ENCODE measurements at places on chromosomes 4 and X. TPM values are rescaled to one million over a fixed set of nuclear protein-coding genes. Genes with fewer than 3 reads are reported as not detected.

DNA sequence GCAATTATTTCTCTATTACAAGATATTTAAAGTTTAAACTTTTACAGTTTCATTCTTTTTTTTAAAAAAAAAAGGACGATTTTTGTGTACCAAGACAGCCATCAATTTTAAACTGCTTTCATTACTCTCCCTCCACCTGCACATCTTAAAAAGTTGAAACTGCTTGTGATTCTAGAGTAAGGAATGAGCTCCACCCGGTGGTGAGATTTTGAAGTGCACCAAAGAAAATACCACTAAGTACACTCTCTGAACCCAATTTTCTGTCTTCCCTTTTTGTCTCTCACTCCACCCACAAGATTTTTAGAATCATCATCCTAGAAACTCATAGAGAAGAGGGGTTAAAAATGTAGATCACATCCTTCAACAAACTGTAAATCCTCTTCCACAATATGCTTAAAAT lies 91.3 kb upstream of the WDR44 start:
- peak; percentile 21 for DNase-seq

- DNase-seq = no peak
These were observed 393.2 kb upstream of the HS3ST1 start for GRCh38 chr4:11821772-11822430.

DNA sequence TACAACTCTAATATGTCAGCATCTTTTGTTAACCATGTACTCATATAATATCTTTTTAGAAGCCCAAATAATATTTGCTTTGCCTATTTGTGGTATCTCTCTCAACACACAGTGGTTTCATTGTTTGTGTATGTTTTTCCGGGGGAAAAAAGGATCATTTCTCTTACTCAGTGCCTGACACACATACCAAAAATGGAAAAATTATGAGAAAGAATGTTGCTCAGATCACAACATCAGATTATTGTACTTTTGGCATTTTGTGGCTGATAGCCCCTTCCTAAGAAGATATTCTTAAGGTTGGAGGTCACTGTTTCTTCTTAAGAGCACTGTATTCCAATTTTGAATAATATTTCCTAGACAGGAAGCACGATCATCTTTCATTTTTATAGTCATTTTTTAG lies 93.6 kb downstream of the PDLIM5 start:
- DNase-seq = no peak

GRCh38 chr4:86554646-86555045 lies 39.5 kb upstream of the PTPN13 start:
- DNase-seq = no peak

GRCh38 chrX:120090208-120090607 lies 12.7 kb upstream of the RHOXF2B start:
- no peak for DNase-seq

DNA sequence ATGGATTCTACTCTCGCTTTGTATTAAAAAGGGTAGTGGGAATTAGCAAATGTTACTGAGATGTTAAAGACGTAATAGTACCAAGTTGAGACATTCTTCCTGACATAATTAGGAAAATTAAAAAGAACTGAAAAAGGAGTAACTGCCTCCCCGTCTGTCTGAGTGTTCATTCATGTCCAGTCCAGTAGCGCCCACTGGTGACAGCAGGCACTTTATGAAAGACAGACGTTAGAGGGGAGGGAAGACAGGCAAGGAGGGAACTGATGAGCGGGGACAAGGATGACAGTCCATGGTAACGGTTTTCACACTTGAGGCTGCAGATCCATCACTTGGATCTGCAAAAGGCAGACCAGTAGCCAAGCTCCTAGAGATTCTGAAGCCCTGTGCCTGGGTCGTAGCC lies 326.7 kb downstream of the STK32B start:
- no peak for DNase-seq

DNA sequence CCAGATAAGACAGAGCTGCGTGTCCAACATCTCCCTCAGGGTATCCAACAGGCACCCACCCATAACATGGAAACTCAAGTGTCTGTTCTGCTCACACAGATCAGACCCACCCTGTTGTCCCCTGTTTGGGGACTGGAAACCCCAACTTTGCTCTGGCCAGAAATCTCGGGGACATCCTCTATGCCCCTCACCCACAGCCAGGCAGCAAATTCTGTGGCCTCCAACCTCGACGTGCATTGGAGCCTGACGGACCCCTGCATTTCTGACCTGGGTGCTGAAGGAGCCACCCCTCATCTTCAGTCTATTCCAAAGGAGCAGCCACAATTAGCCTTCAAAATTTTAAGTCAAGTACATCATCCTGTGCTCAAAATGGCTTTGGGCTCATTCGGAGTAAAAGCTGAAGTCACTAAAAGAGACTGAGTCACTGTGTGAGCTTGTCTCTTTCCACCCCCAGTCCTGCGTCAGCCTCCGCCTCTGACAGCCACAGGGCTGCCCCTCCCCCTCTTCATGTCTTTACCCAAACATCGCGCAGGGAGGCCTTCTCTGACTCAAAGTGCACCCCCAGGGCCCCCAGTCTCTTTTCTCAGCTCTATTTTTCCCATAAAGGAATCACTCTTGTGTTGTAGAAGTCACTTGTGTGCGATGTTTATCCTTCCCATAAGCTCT lies 24.4 kb upstream of the PDE6B start:
- DNase-seq = no peak

DNA sequence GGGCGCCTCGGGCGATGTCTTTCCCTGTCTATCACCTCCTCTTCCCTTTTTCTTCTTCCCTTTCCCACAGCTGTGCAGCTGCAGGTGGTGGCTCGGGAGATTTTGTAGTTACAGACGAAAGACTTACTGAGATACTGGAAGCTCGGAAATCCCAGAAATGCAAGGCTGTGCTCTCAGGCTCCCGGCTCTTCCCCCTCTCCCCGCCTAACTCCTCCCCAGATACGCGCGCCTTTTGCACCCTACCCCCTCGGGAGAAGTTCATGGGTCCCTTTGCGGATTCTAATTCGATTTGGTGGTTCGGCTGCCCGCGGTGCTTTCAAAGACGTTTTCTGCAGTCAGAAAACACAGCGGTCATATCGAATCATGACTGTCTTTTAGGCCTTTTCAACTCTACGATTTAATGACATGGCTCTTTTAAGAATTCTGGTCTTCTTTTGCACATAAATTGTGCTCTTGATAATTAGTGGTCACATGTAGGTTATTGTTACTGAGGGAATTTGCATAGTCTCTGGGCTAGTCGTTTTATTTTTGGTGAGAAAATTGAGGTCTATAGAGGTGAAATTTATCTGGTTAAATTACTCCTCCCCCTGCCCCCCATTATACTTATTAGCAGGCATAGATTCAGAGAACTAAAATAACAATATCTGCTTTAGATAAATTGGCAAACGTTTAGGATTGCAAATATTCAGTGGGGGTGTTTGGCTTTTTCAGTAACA lies 1.6 kb downstream of the SEPTIN11 start:
- no peak for DNase-seq

DNA sequence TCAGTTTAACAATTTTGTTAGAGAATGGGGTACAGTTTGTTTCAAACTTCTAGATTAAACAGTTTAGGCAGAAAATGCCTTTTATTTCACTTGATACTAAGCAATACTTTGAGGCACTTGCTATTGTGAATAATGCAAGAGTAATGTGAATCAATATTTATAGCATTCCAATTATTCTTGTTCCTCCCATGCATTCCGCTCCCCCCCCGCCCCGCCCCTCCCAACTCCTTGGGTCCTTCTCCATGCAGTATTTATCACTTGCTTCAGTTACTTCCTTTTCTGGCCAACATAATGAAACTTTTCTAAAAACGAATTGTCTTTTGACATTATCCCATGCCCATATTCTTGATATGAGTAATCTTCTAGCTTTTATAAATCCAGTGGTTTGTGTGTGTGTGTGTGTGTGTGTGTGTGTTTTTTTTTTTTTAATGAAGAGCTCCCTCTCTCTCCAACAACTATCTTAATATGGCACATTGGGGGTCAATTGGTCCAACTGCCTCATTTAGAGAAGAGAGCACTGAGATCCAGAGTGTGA lies 1.6 kb downstream of the BANK1 start:
- DNase-seq = no peak

DNA sequence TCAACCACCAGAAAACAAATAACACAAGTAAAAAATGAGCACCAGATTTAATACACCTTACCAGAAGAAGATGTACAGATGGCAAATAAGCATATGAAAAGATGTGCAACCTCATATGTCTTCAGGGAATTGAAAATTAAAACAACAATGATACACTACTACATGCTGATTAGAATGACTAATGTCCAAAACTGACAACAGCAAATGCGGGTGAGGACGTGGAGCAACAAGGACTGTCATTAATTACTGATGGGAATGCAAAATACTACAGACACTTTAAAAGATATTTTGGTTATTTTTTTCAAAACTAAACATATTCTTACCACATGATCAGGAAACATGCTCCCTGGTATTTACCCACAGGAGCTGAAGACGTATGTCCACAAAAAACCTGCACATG lies 140.3 kb downstream of the FRYL start:
- no peak for DNase-seq

SPANXA1 gene
- not detected for total RNA-seq

NRK gene
- 0.74 TPM for total RNA-seq

SPATA4 gene
- total RNA-seq = not detected

PPP2R2C gene
- total RNA-seq = 0.69 TPM

NIPAL1 gene
- 2.2 TPM for total RNA-seq

Measured in pancreas (tissue), 10 donors.